Esophagus muscularis mucosa (tissue), 4 donors: ENCODE measurements at places on chromosomes 16 and 17.

DNA sequence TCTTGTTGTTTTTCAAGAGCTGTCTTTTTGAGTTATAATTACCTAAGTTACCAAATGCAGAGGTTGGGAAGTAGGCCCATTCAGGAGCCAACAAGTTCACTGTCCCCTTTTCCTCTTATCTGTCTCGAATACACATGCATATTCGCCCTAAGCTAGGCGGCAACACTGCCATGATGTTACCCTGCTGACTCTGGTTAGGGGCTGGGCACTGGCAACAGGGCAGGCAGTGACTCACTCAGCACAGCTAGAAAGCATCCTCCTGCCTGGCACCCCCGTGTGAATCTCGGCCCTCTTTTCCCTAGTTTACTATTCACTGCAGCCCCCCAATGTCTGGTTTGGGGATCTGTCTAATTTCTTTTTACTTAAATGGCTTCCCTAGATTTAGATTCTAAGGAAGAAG lies 13.8 kb downstream of the DBF4B start:
- no peak for DNase-seq

DNA sequence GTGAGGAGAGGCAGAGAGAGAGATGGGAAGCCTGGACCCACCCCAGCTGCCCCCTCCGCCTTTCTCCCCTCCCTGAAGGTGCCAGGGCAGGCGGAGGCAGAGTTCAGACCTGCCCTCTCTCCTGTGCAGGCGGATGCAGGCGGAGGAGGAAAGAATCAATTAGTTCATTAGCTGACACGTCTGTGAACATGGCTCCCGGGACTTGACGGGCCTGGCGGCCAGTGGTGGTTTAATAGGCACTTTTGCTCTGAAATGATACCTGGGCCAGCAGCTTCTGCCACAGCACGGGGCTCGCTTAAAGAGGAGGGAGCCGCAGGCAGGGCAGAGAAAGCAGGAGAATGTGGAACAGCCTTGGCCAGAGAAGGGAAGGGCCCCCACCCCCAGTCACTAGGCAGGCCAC lies 98.1 kb downstream of the SDK2 start:
- no peak for DNase-seq

GRCh38 chr16:51184702-51185433 lies 33.8 kb upstream of the SALL1 start:
- no peak for DNase-seq

DNA sequence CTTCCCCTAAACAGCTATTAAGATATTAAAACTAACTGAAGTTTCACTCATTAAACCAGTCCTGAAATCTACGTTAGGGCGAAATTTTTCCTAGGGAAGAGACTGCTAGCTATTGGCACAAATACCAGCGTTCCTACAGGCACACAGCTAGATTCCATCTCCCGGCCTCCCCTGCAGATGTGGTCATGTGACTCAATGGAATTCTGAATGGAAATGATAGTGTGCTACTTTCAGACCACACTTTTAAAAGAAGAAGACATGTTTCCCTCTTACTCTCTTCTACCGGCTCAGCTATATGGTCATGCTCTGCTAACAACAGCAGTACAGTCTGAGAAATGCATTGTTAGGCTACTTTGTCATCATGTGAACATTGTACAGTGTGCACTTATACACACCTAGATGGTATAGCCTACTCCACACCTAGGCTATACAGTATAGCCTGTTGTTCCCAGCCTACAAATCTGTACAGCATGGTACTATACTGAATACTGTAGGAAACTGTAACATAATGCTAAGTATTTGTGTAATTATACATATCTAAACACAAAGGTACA lies 31.4 kb downstream of the OGFOD1 start:
- DNase-seq = no peak

- no peak for DNase-seq
Observed at GRCh38 chr17:28763137-28763799, 19.5 kb downstream of the TRAF4 start.

DNA sequence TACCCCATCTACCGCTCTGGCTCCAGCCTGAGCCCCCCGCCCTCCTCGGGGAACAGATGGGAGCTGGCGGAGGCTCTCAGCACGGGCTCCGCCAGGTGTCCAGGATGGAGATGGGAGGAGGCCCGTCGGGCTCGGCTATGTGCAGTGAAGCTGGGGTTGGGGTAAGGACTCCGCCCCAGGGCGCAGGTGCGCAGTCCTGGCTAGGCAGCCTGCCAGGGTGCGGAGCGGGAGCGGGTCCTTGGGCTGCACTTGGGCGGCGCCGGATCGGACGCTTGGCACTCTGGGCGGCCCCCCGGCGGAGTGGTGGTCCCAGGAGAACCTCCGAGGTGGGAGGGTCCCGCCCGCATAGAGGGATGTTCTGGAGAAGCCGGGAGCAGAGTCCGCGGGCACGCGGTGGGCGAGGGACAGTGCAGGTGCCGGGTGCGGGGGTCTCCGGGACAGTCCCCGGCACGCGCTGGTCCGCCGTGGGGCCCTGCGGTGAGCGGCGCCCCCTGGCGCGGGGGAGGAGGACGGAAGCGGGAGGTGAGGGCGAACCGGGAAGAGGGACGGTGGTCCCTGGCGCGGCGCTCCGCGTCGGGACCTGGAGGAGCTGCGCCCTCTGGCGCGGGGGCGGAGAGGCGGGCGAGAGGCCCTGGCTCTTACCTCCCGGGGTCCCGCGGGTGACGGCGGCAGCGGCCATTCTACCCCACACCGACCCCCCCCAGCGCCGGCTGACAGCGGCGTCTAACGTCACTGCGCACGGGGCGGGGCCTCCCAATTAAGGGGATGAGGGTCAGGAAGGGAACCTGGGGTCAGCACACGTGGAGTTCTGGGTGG lies at the start of gene CAMTA2:
TSS of gene CAMTA2 (minus strand) at position 725 of the 816 bp plus-strand sequence. CDS start 1,453 bp downstream, outside the sequence.
- peak; percentile 97 for DNase-seq

- DNase-seq = no peak
Observed at GRCh38 chr16:31400191-31400590, 7.1 kb downstream of the ITGAD start.

- DNase-seq = no peak
Observed at GRCh38 chr17:1710807-1711553, 803 bp upstream of the TLCD2 start.
